ENCODE measurements at places on chromosomes 11 and 22.

GRCh38 chr22:50672471-50673230, at the start of gene SHANK3:
Gene SHANK3 (plus strand): TSS chr22:50672823.
- no peak for DNase-seq

GRCh38 chr11:68460741-68461574, at the start of gene PPP6R3:
Gene PPP6R3 (plus strand): TSS chr11:68460752. CDS start chr11:68537665, 76,913 bp downstream.
- no peak for DNase-seq

GRCh38 chr11:30143098-30143705, 87.6 kb upstream of the FSHB start:
- DNase-seq, result no peak

GRCh38 chr11:116217006-116217405, 555.8 kb downstream of the BUD13 start:
- DNase-seq, result no peak
